ENCODE measurements at places on chromosomes 4 and X.

DNA sequence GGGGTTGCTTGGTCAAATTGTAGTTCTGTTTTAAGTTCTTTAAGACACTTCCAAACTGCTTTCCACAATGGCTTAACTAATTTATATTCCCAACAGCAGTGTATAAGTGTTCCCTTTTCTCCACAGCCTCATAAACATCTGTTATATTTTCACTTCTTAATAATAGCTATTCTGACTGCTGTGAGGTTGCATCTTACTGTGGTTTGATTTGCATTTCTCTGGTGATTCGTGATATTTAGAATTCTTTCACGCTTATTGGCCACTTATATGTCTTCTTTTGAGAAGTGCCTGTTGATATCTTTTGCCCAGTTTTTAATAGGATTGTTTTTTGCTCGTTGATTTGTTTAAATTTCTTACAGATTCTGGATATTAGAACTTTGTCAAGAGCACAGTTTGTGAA lies 278.6 kb upstream of the ITM2A start:
- no peak for DNase-seq

DNA sequence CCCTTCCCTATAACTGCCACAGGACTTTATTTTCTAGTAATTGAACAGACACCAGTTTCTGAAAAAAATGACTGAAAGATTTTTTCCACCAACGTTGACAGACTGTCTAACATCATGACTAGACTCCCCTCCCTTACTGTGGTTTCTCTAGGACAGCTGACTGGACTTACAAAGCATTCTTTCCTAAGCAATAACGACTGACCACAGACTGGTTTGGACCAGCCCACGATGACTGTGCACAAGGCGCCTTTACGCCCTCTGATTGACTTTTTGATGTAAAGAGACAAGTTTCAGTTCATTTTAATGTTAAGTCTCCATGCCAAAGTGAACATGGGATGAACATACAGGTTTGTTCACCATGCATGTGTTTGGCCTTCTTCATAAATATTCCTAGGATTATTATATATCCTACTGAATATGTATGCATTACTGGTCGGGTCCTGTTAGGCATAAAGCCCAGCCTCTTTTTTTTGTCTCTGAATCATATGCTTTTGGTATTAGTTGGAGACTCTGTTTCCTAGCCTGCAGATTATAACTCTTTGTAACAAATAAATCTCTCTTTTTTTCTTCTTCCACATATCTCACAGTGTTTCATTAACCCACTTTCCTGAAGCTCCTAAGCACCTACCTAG lies 50.5 kb upstream of the UGT2B4 start:
- DNase-seq, result peak; percentile 5

- DNase-seq, result no peak
These were observed 45.1 kb downstream of the SUPT20HL2 start for GRCh38 chrX:24268786-24269185.

- DNase-seq, result no peak
These were observed 467.9 kb downstream of the PCDH11X start for GRCh38 chrX:92247076-92247475.

DNA sequence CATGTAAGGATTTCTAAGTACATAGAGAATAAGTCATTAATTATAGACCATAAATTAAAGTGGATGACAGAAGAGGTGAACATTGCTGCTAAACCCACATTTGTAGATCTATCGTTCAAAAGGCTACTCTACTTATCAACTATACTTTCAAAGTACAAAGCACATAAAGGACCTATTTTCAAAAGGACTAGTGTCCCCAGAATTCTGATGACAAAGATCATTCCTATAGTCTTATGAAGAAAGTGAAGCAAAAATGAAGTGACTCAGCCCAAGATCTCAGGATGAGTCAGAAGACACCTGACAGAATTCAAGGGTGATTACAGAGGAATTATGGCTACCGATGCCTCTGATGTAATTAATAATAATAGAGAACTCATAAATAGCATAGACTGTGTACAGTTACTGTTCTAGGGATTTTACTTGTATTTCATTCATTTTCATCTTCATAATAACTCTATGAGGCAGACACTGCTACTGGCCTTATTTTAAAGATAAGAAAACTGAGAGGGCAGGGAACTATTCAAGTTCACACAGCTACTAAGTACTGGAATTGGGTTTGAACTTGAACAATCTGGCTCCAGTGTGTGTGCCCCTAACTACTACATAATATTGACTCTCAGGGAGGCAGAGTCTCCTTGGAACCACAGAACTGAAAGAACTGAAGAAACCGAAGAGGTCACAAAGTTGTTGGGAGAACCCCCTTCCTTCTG lies 17.1 kb downstream of the USP46 start:
- peak; percentile 41 for DNase-seq

DNA sequence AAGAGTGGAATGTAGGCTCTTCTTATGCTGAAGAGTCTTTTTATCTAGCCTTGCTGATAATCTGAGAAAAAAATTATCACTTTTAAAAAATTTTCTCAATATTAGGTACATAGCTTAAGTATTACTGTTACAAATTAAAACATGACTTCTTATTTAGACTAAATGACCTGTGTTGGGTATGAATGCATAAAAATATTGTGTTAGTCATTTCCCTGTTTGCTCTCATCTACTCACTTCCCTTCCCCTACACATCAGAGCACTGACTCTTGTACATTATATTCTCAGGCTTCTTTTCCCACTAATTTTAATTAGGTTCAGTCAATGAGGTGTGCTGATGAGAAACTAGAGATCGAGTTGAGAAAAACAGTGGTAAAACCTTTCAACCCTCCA lies 881.0 kb downstream of the PCDH18 start:
- DNase-seq, result no peak

DNA sequence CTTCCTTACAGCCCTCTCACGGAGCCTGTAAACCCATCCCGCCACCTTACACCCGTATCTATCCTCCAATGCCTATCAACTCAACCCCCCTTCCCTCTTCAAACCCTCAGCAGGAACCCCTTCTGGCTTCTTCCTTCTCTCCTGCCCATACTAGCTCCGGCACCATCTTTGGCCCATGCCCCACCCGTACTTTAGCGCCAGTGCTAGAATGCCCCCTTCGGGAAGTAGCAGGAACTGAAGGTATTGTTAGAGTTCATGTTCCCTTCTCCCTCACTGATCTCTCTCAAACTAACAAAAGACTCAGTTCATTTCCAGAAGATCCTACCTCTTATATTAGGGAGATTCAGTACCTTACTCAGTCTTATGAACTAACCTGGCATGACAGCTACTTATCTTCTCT lies 2.7 kb upstream of the UGT2B15 start:
- DNase-seq, result no peak

- DNase-seq, result peak; percentile 72
These were observed 208.8 kb downstream of the OR13H1 start for GRCh38 chrX:131752493-131753198.

DNA sequence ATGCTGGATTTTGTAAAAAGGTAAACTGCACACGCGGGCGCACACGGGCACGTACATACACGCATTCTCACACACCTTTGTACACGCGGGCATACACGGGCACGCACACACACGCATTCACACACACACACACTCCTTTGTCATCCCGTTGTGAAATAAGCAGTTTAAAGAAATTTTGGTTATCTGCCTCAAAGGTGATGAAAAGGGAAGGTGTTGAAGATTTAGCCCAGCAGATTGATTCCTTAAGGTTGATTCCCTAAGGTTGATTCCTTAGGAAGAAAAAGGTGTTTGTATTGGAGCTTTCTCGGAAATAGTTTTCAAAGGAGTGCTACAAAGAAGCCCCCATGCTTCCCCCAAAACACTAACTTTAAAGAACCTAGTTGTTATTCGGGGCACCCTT lies 693 bp downstream of the ATP10D start:
- no peak for DNase-seq

- no peak for DNase-seq
These were observed at the start of gene ITGB1BP2 for GRCh38 chrX:71301195-71301924. Gene ITGB1BP2 (plus strand): TSS chrX:71301750. CDS start chrX:71301807, 57 bp downstream.

DNA sequence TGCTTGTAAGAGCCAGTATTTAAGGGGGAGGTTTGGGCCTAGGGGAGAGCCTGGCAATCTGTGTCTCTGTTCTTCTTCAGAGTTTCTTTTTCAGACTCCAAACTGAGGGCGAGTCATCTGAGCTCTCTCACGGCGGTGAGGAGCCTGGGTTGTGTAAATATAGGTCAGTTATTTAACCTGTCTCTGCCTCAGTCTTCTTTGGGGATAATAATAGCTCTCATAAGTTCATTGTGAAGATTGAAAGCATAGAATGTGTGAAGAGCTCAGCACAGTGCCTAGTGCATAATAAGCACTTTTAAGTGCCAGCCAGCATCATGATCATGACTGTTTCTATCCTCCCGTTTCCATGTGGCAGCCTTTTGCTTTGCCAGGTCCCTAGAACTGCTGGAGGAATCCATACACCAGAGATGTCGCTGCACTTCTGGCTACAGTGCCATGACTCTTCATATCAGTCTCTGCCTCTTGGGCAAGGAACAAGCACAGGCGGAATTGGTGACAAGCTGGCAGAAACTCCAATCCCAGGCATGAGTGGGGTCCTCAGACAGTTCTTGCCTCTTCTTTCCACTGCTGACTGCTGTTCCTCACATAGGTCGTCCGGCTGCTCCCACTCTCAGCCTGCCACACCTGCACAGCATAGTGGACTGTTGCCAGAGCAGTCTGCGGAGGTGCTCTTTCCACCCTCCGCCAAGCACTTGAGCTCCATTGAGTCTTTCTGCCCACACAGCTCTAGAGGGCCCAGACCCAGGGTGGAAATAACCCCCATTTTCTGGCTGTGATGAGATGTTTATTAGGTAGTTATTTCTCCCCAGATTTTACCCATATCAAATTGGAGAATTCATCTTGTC lies 103.7 kb upstream of the MAML3 start:
- DNase-seq, result no peak

DNA sequence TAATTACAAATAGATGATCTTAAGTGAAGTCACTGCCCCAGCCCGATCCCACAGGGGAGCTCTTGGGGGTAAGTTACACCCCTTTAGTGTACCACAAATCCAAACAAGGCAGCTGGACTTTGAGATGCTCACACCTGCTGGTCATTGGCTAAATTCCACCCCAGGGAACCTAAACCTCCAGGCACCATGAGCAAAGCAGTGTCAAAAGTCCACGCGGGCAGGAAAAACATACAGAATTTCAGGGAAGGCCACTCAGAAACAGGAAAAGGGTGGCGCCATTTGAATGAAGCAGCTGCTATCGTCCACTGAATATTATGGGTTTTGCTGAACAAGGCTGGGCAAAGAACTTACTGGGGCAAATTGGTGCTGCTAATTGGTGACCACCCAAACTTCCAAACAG lies 30.9 kb downstream of the SUPT20HL1 start:
- DNase-seq, result no peak

GRCh38 chr4:5052204-5052702 lies 973 bp downstream of the STK32B start:
- peak; percentile 11 for DNase-seq

- DNase-seq, result no peak
These were observed 534.6 kb downstream of the PPARGC1A start for GRCh38 chr4:23355258-23355657.

DNA sequence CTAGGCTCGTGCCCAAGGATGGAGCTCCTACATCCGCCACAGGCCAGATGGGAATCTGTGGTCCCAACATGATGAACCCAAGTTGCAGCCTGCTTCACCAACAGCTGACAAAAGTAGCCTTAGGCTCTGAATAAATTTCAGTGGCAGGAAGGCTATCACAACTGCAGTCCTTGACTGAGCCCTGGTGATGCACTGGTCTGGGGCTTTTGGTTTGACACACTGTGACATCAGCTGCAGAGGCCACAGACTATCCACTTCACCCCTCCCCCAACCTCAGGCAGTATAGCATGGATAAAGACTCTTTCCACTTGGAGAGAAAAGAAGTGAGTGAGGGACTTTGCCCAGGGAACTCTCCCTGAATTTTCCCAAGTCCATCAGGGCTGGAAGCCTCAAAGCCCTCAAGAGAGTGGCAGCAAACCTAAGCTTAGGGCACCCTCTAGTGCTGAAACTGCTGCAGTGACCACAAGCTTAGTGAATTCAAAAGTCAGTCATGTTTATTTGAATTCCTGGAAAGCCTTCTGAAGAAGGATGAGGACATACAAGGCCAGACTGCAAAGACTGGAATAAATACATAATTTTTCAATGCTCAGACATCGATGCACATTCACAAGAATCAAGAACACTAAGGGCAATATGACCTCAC lies 135.0 kb upstream of the TENT5D start:
- no peak for DNase-seq

GRCh38 chrX:103347682-103348397 lies 8.5 kb upstream of the TCEAL9 start:
- DNase-seq, result no peak

- no peak for DNase-seq
These were observed 43.5 kb upstream of the SERTM2 start for GRCh38 chrX:111467896-111468295.

DNA sequence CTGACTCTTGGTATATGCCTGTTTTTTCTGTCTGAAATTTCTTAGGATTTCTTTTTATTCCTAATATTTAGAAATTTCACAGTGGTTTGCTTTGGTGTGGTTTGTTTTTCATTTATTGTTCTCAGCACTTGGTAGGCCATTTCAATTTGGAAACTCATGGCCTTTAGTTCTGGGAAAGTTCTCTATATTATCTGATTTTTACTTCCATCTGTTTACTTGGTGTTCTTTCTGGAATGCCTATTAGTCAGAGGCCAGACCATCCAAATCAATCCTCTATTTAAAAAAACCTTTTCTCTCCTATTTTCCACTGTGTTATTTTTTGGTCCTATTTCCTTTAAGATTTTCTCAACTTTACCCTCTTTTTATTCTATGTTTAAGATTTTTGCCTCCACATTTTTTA lies 188.1 kb upstream of the SFRP2 start:
- DNase-seq, result no peak

DNA sequence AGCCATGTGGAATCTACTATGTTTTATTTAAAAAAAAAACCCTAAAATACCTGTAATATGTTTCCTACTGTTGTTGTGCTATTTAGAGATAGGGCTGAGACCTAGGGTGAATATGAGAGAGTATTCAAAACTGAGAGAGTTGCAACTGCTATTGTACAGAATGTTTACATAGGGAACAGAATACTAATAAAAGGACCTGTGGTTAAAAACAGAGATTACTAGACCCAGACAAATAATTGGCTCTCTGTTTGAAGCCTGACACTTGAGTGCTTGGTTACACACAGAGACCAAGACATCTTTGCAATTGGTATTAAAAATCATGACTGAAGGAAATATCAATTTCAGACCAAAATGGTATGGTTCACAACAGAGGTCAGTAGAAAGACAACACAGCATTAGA lies 278.9 kb upstream of the GIMD1 start:
- DNase-seq, result no peak

DNA sequence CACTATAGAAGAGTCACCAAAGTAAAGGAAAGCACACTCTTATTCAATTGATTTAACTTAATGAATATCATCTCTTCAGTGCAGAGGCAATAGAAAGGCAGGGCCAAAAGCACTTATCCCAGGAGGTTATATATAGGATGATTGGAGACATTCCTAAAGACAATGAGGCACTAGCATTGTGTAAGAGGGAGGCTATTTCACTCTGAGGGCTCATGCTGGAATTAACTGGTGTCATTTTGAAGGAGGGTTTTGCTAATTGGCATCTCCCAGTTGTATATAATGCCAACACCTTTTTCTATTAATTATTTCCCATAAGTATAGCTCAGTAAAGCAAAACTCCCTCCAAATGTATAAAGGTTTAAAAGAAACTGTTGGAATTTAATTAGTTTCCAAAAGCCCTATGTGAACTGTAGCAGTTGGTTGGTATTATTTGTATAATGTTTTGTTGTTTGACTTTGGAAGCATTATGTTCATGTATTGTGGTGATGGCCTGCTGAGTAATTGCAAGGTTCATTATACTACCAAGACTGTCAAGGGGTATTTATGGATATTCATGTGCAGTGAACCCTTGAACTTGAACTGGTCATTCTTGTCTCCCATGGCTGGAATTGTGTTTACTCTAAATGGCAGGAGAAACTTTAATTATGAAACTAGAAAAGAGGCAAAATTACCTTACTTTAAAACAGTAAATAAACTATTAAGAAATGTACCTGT lies 270.3 kb downstream of the BMPR1B start:
- DNase-seq, result no peak
